MG63 (cell line): ENCODE measurements at places on chromosomes 1 and 21. TPM values are rescaled to one million over a fixed set of nuclear protein-coding genes. Genes with fewer than 3 reads are reported as not detected.

Gene SLC30A1
- total RNA-seq = 45.2 and 54.0 TPM in 2 replicates

DNA sequence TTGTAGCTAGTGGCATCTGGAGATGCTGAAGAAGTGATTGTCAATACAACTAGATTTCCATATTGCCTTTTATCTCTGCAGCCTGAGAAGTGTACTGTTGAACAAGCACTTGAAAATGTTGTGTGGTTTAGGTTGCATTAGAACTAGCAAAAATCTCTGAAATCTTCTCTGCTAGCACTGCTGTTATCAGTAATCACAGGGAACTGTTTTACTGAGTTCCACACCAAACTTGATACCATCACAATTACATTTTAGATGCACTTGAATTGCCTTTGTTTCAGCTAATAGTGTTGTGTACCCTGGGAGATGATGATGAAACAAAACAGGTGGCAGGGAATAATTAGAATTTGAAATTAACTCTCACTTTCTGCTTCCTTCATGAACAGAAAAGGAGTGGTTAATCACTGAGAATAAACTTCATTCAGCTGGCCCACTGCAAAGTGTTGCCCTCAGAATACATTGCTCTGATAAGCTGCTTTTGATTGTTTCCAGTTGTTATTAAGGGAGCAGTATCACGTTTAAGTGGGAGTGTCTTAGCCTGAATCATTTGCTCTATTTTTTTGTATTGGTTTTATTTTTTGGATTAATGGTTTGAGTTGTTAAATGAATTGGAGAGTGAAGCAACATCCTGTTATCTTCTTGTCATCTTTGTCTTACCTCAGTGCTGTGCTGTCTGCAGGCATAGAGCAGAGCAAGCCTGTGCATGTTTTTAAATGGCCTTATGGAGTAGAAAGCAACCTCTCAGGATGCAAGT is 13.0 kb downstream of the FAM20B start:
- DNase-seq = no peak

DNA sequence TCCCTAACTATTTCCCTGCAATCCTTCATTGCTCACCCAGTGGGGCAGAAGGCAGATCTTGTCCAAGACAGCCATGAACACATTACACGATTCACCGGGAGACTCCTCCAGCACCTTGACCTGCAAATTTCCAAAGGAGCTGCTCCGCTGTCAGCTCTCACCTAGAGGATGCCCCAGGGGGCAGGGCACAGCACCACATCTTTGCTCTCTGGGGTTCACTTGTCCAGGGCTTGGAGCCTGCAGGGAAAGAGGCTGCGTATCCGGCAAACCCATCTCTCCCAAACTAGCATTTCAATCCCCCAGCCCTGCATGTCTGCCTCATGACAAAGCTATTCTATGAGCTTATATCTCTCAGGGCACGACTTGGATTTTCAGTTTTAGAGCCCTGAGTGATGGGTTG is 35.1 kb upstream of the OLIG2 start:
- no peak for DNase-seq

Gene SV2A
- 0.16 TPM in 1 of 2 replicates, not detected in the other for total RNA-seq

DNA sequence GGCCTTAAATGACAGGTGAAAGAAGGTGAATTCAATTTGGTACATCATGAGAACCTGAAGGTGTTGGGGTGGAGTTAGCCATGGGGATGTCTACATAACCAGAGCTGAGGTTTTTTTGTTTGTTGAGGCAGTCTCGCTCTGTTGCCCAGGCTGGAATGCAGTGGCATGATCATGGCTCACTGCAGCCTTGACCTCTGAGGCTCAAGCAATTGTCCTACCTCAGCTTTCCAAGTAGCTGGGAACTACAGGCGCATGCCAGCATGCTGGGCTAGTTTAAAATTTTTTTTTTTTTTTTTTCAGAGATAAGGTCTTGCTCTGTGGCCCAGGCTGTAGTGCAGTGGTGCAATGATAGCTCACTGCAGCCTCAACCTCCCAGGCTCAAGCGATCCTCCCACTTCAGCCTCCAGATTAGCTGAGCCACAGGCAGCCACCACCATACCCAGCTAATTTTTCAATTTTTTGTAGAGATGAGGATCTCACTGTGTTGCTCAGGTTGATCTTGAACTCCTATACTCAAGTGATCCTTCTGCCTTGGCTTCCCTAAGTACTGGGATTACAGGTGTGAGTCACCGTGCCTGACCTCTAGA is 1.9 kb upstream of the MPZ start:
- no peak for DNase-seq

Gene SPRR2A
- total RNA-seq = not detected in 2 replicates

DNA sequence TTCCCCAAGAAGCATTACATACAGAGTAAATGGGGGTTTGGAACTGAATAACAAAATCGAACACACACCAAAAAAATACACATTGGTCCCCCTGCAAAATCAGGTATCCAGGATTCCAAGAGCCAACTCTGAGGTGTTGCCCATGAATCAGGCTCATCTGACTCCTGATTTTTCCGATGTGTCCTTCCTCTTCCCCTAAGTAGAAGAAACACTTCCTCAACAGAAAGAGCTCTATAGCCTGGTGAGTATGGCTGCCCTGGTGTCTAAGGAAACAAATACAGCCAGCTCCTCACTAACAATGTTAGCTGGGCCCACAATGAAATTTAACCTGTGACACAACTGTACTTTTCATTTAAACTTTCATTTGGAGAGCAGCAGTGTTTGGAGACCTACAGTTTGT is 33.6 kb downstream of the ERI3 start:
- DNase-seq = no peak

DNA sequence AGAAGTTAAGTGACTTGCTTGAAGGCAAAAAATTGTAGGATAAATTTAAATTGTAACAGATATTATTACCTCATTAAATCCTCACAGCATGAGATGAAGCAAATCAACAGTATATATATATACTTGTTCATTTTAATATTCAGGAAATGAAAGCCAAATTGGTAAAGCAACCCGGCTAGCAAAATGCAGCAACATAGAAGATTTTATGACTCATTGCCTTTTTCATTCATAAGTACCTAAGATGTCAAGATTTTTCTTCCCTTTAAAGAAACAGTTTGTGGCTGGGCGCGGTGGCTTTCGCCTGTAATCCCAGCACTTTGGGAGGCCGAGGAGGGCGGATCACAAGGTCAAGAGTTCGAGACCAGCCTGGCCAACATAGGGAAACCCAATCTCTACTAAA is 190.5 kb upstream of the NRIP1 start:
- no peak for DNase-seq

GRCh38 chr1:222792744-222793143 is 22.1 kb upstream of the DISP1 start:
- no peak for DNase-seq

Gene NR5A2
- total RNA-seq = not detected in 2 replicates

Gene KPRP
- not detected in 2 replicates for total RNA-seq

Gene CFAP141
- not detected in 2 replicates for total RNA-seq

DNA sequence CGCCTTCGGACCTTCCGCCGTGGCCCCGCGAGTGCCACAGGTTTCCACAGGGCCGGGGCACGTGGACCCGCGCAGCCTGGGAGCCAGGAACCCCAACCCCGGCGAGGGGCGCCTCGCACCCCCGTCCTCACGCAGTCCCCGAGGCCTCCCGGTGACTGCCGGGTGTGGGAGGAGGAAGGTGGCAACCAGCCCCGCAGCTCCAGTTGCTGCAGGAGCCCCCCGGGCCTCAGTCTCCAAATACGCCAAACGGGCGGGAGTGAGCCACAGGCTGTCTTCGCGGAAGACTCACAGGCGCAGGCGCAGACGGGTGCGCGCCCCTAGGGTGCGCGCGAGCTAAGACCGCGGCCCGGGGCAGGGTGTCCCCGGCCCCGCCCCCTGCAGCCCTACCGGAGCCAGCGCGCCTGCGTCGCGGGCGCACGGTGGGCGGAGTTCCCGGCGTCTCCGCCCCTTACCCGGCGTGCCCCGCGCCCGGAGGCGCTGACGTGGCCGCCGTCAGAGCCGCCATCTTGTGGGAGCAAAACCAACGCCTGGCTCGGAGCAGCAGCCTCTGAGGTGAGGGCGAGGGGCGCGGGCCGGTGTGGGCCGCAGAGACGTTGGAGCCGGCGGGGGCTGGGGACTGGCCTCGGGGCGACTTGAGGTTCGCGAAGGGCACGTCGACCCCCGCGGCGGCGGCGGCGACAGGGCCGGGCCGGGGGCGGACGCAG is at the start of gene ARF1:
TSS of gene ARF1 (plus strand) at position 495 of the 704 bp plus-strand sequence. CDS start 14,407 bp downstream, outside the sequence.
- peak; percentile 91 for DNase-seq

Gene IGSF5
- total RNA-seq = not detected in 2 replicates

DNA sequence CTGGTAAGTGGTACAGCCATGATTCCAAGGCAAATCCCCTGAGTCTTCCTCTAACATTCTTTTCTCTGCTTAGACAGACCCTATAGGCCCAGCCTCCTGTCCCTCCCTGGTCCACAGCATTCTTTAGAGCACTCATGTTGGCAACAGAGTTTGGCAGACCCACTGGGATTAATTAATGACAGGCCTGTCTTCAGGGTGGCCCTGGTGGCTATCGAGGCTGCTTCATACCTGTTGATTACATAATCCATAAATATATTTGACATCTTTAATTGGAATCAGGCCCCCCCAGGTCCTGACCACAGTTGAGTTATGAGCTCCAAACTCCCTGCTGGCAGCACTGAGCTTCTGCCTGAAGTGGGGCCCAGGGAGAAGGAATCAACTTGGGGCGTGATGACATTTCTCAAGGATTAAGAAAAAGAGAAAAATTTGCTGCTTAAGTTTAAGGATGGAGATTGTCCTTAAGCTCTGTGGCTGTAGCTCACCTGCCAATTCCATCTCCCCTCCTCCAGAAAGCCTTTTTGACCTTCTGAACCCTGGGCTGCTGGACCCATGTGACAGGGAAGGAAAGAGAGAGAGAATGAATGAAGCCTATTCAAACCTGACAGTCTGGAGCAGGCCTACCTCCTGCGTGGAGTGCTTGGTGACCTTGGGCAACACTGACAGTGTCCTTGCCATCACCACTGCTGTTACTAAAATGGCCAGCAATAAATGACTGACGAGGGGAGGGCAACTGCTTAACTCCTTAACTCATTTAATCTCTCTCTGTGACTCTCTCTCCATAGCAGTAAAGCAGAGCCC is 156.6 kb downstream of the TRABD2B start:
- no peak for DNase-seq

Gene B4GALT2
- 62.1 and 95.8 TPM in 2 replicates for total RNA-seq

- DNase-seq = no peak
These were observed 25.5 kb upstream of the F13B start for GRCh38 chr1:197092491-197093023.

DNA sequence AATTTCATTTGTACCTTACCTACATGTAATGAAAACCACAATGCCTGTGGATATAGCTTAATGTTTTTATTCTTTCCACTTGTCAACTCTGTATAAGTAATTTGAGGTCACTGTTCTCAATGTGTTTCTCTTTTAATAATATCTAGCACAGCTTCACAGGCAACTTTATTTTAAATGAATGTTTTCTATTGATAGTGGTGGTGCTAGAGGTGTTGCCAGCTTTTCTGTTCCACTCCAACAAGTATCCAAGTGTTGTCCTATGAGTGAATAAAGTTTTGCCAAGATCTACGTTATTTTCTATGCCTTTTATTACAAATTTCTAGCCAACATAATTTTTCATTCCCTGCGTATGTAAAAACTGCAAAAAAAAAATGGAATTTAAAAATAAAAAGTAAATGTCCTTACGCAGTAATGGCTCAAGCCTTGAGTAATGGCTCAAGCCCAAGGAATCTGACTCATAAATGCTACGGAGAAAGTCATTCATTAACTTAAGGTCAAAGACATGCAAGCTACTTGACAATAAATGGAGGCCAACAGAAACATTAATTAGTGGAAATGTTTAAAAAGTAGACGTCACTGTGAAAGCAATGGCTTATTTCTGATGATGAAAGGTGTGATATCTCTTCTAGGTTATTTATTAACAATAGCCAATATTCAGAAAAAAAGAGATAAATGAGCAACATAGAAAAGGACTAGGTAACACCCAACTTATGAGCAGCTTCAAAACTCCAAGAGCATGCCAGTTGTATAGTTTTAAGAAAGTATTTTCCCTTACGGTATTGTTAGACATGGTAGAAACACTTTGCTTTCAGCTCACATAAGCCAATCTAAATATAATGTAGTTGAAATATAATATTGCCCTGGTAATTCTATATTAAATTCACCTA is 71.4 kb downstream of the SLC44A5 start:
- no peak for DNase-seq

Gene FAM131C
- 0.15 and 2.1 TPM in 2 replicates for total RNA-seq

GRCh38 chr1:201126832-201127754 is at the start of gene ASCL5:
TSS of gene ASCL5 (minus strand) at chr1:201127184. CDS start at chr1:201115372, 11,812 bp downstream.
- DNase-seq = peak; percentile 82

DNA sequence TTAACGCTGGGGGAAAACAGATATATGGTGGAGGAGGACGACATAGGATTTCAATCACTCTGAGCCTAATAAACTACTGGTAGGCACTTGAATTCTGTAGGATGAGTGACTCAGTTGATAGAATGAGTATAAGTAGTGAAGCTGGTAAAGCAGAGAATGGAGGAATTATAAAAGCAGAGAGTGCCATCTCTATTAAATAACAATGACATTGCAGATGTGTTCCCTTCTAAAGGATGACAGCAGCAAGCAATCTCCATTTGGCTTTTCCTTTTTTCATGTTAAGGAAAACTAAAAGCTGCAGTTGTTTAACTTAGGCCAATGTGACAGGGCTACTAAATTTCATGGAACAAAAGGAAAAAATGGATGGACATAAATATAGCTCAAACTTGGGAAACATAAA is 17.5 kb downstream of the ZBTB8OS start:
- DNase-seq = no peak

Gene B3GALT2
- total RNA-seq = not detected in 2 replicates

Gene GBP1
- 11.8 and 15.1 TPM in 2 replicates for total RNA-seq

Gene ATP1A4
- total RNA-seq = not detected in 2 replicates
